Motor neuron (in vitro differentiated cells): ENCODE measurements at places on chromosomes 2 and 18. TPM values are rescaled to one million over a fixed set of nuclear protein-coding genes. Genes with fewer than 3 reads are reported as not detected.

The PIEZO2 gene
- total RNA-seq = 3.3 and 6.8 TPM in 2 replicates

The ABCG8 gene
- 0.49 and 0.94 TPM in 2 replicates for total RNA-seq

The TGFA gene
- 0.57 and 1.4 TPM in 2 replicates for total RNA-seq

DNA sequence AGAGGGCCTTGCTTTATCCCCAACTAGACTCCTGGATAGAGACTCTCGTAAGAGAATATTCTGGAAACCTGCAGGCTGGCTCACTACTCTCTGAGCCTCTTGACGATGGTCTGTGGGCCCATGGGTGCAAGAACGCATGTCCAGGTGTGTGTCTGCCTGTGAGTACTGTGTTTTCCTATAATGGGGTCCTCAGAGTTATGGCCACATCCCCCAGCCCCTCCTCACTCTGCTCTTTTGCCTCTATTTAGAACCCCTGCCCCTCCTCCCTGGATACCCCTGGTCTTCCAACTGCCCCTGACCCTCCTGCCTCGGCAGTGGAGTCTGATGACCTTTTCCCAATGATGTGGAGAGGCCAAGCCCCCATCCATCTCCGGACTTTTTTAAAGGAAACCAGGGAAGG, 148.1 kb downstream of the ZFP36L2 start:
- no peak for ATAC-seq

GRCh38 chr2:12816379-12817306, 99.9 kb downstream of the TRIB2 start:
- peak; percentile 32 for ATAC-seq

GRCh38 chr2:239532859-239533258, 132.0 kb upstream of the HDAC4 start:
- ATAC-seq = no peak

GRCh38 chr2:232170396-232170795, 208.2 kb upstream of the ALPP start:
- no peak for ATAC-seq

GRCh38 chr2:99900556-99900955, 241.8 kb downstream of the AFF3 start:
- no peak for ATAC-seq

- ATAC-seq = peak; percentile 40
These were observed 26.2 kb upstream of the KDM3A start for GRCh38 chr2:86414996-86415395.

DNA sequence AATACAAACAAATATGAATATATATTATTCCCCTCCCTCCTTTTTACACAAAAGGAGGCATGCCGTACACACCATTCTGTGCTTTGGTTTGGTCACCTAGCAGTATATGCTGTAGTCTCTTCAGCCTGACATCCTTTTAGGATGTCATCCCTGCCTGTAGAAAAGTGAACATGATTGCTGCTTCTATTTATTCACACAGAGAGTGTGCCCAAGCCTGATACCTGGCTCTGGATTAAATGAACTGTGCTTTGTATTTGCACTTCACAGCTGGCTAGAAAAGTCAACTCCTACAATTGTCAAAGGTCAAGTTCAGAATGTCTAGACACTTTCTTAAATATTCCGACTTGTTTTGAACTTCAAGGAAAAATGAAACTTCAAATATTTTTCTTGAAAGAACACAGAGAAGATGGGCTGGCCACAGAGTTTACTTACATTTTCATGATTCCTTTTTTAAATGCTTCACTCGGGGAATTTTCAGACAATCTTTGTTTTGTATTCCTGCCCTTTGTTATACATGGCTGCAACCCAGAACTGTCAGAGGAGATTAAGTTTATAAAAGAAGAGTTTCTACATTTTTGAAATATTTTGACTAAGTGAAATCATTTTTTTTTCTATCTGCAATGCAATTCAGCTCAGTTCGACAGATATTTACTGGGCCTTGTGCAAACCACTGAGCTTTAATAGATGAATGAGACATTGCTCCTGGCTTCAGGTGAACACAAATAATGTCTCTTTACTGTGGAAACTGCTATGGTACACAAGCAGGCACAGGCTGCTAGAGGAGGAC, 33.5 kb downstream of the DAPL1 start:
- no peak for ATAC-seq

- ATAC-seq = no peak
These were observed 457.0 kb upstream of the HNRNPA3 start for GRCh38 chr2:176755537-176756135.

GRCh38 chr2:152585830-152586484, 131.3 kb downstream of the PRPF40A start:
- no peak for ATAC-seq
